Natural killer cell treated with Interleukin-12 subunit alpha and Interleukin-12 subunit beta and Interleukin-15 and Interleukin-18, amount 100 ng/mL, for 72 hours (primary cell): ENCODE measurements at places on chromosomes 4 and X.

GRCh38 chrX:121876305-121876704 lies 828.9 kb downstream of the GLUD2 start:
- DNase-seq, result no peak

DNA sequence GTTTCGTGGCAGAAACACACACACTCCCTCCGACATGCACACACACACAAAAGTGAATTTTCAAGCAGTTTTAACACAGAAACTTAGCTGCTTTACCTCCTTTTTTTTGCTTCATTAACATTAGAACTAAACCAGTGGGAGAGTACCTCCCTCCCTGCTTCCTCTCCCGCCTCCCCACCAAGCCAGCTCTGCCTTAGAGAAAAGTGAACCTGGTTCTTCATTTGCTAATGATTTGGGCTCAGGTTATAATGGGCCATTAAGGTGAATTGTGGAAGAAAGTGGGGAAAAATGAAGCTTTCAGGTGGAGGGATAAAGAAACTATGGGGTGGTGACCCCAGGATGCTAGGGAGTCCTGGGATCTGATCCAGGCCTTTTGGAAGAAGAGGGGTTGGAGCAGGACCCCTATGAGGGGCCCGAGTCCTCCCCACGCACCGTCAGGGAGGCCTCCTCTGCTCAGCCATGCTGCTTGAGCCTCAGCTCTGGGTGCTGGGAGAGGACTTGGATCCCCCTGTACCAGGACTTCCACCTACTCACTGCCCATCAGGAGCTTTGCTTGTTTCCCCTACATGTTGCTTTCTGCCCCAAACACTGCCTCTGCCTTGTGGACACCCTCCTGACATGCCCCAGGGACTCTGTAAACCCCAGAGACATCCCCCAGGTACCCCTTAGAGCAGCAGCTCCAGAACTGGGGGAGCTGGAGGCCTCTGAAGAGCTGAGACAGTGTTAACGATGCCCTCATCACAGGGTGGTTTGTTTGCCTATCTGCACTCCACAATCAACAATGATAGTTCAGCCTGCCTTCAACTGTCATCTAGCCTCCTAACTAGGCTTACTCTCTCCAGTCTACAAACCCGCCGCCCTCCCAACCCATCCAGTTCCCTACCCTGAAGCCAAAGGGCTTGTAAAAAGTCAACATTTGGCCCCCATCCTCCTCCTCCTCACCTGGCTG lies 6.5 kb upstream of the JADE1 start:
- DNase-seq, result no peak

DNA sequence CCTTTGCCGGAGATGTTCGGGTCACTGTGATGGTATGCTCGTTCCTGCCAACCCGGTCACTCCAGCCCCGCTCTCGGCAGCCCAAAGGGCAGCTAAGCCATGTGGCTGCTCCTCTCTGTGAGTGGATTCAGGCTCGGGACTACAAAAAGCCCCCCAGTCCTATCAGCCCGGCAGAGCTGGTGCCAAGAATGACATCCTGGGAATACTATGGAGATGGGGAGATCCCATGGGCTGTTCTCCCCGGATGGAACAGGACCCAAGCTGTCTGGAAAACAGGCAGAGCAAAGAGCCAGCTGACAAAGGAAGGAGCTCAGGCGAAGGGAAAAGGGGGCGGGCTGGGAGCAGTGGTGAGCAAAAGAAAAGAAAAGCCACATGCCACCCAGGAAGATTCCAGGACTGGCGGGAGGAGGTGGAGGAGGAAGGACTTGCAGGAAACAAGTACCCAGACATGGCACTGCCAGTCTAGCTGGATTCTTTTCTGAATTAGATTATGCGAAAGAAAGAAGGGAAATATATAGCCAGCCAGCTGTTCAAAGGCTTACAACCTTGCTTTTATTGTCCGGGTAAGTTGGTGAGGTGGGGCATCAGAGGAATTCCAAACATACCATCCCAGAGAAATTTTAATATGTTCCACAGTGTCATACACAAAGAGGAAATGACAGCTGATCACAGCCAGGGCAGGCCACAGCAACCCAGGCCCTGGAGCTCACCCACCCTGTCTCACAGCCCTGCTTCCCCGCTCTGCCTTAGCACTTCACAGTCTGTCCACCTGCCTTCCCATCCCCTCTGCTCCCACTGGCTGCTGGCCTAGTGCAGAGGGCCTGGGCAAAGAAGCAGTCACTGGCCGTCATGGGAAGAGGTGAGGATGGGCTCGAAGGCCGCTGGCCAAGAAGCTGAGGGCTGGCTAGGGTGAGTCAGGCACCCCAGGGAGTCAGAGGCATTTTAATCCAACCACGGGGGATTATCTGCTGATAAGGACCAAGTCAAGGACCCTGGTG lies 3.4 kb downstream of the NDP start:
- DNase-seq, result no peak

GRCh38 chrX:7904562-7904961 lies 22.7 kb downstream of the PNPLA4 start:
- no peak for DNase-seq

DNA sequence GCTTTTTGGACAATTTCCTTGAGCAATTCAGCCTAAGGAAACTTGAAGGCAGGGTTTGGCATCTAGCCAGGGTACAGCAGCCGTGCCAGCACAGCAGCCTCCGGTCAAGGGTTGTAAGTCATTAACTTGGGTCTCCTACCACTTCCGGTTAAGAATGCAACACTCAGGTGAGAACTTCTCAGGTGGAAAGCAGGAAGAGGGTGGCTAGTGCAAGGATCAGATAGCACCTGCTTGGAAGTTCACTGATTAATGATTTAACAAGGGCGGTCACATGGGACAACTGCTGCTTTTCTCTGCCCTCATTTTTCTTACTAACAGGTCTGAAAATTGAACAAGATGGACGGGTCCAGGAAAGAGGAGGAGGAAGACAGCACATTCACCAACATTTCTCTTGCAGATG lies 30.1 kb upstream of the SCOC start:
- DNase-seq, result no peak
